CD4-positive, alpha-beta T cell treated with Interleukin-1 beta for 1 hour (primary cell): ENCODE measurements at places on chromosomes 5 and 9.

GRCh38 chr5:26553079-26553478, 485.3 kb downstream of the CDH9 start:
- no peak for DNase-seq

GRCh38 chr5:62886603-62887315, 308.1 kb downstream of the LRRC70 start:
- DNase-seq, result no peak

- no peak for DNase-seq
Observed at GRCh38 chr5:135834639-135835529, at the start of gene SLC25A48. SLC25A48 (plus strand) TSS chr5:135834663; CDS start chr5:135834848, 185 bp downstream.

- no peak for DNase-seq
Observed at GRCh38 chr9:76570826-76571225, 111.8 kb downstream of the GCNT1 start.

DNA sequence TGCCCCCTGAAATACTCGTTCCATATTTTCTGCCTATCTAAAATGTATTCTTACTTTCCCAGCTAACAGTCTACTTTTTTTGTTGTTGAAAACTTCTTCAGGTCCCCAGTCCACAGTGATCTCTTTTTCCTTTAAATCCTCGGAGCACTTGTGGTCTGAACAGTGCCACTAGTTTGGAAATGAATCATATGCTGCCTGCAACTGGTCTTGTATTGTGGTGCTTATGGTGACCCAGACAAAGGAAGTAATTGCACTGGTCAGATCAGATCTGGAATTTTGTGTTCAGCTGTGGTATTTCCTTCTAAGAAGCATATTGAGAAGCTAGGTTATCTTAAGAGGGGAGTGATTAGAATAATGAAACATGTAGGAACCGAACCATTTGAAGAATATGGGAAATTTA, 2.9 kb downstream of the UNC13B start:
- DNase-seq, result no peak

DNA sequence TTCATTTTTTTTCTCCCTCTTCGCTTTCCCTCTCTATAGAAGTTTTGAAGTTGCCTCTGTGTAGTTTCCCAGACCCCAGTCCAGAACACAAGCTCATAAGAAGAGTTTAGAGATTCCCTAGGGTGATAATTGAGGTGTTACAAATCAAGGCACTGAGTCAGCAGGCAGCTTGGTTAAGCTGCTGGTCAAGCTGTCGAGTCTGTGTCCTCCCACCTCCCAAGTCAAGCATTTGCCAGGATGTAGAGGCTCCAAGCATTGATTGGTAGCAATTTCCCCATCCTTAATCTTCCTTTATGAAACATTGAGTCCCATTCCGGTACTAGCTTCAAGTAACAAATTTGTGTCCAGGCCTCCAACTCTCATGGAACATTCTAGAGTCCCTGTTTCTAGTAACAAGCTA, 47.5 kb upstream of the SLC1A1 start:
- no peak for DNase-seq

- DNase-seq, result no peak
Observed at GRCh38 chr9:116467740-116468351, 219.3 kb upstream of the TRIM32 start.

GRCh38 chr5:149795360-149795759, 65.2 kb downstream of the PPARGC1B start:
- DNase-seq, result no peak

DNA sequence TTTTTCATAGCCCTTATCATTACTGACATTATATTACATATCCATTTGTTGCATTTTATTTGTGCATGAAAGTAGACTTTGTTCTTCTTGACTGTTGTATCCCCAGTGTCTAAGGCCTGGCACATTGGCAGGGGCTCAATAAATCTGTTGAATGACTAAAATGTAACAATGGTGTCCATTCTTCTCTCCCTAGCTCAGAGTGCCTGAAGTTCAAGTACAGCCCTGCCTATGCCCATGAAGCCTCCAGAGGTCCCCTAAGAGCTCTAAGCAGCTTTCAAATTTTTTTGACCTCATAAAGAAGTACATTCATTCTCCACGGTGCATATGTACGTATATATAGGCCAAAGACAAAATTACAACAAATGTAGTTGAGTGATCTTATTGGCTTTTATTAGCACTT, 4.2 kb upstream of the BSPRY start:
- DNase-seq, result no peak

GRCh38 chr9:76980566-76980965, 38.9 kb upstream of the FOXB2 start:
- no peak for DNase-seq

DNA sequence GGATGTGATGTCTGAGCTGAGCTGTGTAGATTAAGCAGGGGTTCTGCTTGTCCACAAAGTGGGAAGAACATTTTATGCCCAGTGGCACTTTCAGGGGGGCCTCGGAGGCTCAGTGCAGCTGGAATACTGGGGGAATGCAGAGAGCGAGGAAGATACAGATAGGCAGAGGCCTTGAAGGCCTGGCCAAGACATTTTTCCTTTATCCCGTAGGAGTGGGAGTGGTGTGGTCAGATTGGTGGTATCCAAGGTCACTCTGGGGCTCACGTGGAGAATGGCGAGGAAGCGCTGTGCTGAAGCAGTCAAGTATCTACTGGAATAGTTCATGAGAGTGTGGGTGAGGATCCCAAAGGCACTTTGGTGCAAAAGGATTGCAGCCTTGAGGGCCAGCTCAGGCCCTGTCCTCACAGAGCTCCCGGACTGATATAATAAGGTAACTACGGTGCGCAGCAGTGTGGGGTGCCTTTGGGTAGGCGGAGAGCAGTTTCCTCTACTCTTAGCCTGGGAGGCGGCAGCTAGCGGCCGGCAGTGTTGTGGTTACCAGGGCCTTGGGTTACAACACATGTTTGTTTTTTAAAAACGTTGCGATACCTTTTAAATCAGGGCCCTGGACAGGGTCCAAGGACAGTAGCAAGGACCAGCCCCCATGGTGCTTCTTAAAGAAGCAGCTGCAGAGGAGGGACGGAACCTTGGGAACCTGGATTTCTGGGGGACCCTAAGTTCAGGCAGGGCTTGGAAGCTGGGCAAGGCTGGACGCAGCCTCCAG, 10.8 kb upstream of the CCDC69 start:
- peak; percentile 57 for DNase-seq

DNA sequence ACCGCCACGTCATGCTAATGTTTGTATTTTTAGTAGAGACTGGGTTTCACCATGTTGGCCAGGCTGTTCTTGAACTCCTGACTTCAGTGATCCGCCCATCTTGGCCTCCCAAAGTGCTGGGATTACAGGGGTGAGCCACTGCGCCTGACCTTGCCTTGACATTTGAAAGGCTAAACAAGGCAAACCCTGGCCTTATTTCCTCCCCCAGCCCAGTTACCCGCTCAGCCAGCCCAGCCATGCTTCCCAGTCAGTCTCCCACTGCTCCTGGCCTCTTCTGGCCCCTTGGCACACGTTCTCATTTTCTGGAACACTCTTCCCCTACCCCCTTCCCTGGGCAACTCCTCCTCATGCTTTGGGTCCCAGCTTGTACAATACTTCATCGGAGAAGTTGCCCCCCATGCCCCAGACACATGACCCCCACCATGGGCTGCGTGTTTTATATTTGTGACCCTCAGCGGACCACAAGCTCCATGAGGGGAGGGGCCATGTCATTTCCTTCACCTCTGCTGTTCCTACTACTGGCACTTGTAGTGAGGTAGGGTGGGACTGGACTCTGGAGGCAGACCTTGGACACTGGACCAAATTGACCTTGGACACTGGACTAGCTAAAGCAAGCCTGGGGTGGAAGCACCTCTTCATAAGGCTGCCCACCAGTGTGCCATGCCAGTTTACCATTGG, 94.4 kb upstream of the IER5L start:
- no peak for DNase-seq

DNA sequence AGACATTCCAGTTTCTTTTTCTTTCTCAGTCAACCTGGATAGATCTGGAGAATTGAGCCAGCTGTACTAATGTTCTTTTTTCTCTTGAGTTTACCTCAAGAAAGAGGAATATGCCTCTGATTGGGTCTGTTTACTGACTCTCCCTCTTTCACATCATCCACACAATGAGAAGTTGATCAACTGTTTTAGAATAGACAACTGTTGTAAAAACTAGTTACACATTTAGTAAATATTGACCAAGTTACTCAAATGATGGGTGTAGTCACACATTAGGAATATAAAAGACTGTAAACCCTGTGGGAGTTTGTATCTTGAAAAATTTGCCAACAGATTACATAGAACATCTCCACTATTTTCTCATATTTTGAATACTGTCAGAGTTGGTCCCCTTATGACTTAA, 330.8 kb downstream of the FER start:
- DNase-seq, result no peak

DNA sequence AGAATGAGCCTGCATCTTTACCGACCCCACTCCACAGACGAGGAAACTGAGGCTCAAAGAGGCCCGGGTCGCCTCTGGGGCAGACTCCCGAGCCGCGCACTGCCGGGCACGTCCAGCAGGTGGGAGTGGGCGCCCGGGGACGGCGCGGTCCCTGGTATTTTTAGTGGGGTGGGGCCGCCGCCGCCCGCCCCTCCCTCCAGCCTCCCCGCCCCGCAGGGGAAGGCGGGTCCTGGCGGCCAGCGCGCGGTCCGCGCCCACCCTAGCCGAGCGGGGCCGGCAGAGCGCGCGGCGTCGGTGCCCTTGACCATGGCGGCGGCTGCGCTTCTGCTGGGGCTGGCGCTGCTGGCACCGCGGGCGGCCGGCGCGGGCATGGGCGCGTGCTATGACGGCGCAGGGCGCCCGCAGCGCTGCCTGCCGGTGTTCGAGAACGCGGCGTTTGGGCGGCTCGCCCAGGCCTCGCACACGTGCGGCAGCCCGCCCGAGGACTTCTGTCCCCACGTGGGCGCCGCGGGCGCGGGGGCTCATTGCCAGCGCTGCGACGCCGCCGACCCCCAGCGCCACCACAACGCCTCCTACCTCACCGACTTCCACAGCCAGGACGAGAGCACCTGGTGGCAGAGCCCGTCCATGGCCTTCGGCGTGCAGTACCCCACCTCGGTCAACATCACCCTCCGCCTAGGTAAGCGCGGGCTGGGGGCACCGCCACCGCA, at the start of gene LAMC3:
TSS of gene LAMC3 (plus strand) at position 266 of the 710 bp plus-strand sequence. CDS start at position 307, 41 bp downstream.
- DNase-seq, result no peak

- DNase-seq, result no peak
Observed at GRCh38 chr5:3010301-3010952, 258.9 kb upstream of the IRX2 start.

- no peak for DNase-seq
Observed at GRCh38 chr9:21890696-21891095, 88.3 kb downstream of the MTAP start.
